ENCODE measurements at places on chromosomes 2 and 18. TPM values are rescaled to one million over a fixed set of nuclear protein-coding genes. Genes with fewer than 3 reads are reported as not detected.

The G6PC2 gene
- not detected for total RNA-seq

The CD207 gene
- not detected for total RNA-seq

The CENPA gene
- not detected for total RNA-seq

The STRADB gene
- 81.4 TPM for total RNA-seq

The PNO1 gene
- 7.4 TPM for total RNA-seq

The SH3BP4 gene
- 8.3 TPM for total RNA-seq

The MAL gene
- total RNA-seq, result 3.9 TPM

The GNAL gene
- total RNA-seq, result 5.1 TPM

The ALLC gene
- total RNA-seq, result not detected

GRCh38 chr2:119267604-119268003, 44.0 kb downstream of the STEAP3 start:
- no peak for DNase-seq

DNA sequence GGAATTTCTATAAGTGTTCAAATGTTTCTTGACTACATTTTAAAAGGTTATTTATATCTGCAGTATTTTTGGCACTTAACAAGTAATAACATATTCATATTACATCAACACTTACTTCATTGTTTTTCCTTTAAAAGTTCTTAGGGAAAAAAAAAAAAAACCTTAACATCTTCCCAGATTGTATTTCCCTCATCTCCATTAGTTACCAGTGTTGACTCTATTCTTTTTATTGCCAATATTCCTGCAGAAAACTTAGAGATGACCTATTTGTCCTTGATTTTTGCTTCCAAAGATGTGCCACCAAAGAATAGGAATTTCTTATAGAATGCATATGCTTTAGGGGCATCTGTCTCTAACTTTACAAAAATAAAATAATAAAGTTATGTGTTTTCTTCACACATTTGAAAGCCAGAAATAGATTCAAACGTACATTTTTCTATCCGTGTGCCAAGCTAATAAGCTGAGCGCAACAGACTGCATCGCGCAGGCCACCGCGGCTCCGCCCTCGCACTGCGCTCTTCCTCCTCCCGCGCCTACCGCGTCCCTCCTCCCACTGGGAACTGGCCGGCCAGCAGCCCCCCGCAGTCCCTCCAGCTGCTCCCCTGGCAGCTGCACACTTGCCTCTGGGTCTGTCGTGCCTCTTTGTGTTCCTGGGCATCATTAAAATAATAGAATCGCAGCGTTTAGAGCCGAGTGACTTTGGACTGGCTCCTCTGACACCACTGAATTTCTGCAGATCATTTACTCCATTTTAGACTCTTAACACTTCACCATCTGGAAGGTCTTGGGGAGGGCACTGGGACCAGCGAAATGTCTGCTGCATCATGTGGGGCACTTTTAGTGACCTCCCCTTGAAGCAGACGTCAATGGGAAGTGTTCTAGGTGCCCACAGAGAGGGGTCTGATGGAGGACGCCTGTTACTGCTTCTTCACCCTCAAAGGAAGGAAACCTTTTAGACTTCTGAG, 21.2 kb upstream of the NAB1 start:
- DNase-seq, result peak; percentile 69

DNA sequence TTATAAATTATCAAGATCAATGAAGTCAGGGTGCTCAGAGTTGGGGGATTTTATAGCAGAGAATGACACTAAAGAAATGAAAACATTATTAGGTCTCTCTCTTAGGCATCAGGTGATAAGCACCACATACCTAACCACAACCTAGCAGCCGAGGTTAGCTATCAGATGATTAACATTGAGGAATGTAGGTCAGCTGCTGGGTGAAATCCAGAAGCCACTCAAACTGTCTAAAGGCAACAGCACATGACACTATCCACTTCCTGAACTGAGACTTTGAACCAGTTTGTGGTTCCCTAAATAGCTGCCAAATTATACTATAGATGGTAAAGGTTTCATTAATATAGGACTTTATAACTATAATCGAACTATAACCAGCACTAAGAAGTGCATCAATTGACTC, 4.7 kb downstream of the EPG5 start:
- DNase-seq, result no peak

GRCh38 chr2:47083886-47084687, 71.0 kb downstream of the STPG4 start:
- DNase-seq, result peak; percentile 66

DNA sequence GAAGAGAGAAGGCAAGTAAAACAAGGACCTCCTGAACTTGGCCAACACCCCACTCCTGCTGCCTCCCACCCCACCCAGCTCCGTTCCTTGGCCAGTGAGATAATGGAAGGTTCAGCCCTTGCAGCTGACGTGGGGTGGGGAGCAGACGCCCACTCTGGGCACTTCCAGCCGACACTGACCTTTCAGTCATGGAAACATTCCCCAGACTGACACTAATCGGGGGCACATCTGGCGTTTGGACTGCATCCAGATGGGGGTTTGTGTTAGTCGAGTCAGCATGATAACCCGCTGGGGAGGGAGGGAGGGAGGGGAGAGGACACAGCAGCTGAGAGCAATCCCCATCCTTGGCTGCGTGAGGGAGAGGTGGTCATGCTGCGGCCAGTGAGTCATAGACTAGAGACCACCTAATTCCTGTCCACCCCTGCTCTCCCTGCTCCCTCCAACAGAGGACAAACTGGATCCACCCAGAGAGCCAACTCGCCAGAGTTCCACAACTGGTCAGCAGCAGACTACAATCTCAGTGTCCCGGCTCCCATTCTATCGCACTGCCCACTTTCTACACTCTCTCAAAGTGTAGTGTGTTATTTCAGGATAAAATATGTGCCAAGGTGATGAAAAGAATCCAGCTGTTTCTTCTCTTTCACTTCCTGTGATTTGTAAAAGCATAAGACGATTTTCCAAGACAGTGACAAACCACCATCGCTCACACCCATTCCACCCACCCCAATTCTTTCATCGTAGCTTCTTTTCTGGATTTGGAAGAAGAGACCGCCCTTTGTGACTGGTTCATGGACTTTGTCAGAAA, 115.4 kb upstream of the PKDCC start:
- peak; percentile 88 for DNase-seq

DNA sequence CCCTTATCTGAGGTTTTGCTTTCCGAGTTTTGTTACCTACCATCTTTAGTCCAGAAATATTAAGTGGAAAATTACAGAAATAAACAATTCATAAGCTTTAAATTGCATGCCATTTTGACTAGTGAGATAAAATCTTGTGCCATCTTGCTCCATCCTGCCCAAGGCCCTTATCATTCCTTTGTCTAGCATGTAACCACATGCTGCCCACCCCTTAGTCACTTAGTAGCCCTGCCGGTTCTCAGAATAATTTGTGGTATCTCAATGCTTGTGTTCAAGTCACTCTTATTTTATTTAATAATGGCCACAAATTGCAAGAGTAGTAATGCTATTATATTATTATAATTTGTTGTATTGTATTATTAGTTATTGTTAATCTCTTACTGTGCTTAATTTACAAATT, 36.8 kb upstream of the VPS54 start:
- DNase-seq, result no peak

DNA sequence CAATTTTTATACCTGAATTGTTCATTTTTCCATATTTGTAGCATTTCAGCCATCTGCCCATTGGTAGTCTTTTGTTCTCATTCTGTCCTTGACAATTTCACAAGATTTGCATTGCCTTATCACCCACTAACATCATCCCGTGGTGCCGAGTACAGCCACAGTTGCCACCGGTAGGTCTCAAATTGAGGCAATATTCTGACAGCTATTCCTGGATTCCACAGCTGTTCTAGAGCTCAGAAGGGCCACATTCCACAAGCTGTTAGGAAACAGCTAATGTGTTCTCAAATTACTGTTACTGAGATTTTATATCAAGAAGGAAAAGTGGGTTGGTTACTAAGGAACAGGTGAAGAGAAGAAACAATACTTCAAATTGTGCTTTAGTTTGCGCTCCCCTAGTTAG, 178.8 kb downstream of the RPRM start:
- no peak for DNase-seq

DNA sequence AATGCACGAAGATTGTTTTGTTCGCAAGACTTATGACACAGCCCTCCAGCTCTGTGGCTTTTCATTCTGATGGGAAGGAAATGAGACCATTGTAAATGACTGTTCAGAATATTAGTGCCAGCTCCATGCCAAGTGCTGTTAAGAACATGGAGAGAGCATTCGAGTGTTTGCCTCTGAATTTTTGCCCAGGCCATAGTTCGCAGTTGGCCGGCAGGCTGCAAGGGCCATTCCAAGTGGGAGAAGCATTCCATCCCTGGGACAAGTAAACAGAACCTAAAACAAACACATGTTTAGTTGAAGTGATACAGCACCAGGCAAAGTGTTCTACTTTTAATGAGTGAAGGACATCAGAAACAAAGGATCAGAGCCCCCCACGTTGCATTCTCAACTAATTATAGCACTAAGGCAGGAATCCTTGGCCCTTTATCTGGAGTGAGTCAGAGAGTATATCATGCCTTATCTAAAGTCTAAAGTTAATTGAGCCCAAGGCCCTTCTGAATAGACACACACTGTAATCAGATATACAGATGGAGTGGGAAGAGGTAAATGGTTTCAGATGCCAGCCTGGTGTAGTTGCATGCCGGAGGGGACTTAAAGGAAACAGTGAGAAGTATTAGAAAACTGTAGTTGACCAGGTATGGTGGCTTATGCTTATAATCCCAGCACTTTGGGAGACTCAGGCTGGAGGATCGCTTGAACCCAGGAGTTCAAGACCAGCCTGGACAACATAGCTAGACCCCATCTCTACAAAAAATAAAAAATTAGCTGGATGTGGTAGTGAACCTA, 53.3 kb downstream of the NEDD4L start:
- no peak for DNase-seq

DNA sequence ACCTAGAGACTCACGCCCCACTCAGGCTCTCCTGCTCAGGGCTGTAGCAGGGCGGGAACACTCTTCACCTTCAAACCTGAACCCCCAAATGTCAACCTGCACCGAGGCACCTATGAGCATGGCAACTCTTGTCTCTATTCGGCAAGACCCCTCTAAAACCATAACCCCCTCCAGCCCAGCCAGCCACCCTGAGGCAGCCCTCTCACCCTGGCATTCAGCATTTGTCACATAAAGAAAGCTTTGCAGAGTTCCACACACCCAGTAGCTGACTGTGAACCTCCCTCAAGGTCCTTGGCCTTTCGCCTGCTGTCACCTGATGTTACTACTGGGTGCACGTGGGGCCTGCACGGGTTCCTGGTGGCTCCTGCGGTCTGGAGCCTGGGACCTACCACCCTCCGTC, 97.2 kb upstream of the ALKAL2 start:
- no peak for DNase-seq

- DNase-seq, result no peak
Observed at GRCh38 chr2:7237466-7237865, 320.3 kb downstream of the RNF144A start.

GRCh38 chr2:85428343-85428881, 9.9 kb downstream of the SH2D6 start:
- DNase-seq, result no peak

GRCh38 chr2:197893403-197894177, 89.2 kb downstream of the PLCL1 start:
- DNase-seq, result peak; percentile 60

DNA sequence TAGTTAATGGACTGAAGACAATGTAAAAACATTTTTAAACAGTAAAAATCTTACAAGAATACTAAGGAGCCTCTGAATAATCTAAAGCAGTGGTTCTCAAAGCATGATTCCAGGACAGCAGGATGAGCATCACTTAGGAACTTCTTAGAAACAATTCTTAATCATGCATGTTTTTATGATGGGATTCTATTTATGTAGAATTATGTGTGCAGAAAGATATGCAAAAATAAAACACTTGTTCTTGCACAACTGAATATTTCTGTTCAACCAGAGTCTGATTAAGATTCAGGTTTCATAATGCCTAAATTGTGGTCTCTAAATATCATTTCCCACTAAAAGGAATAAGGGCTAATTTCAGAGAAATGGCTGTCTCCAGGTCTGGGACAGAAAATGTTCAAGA, 69.2 kb upstream of the MTIF2 start:
- no peak for DNase-seq

- DNase-seq, result peak; percentile 18
Observed at GRCh38 chr2:28346587-28346986, 46.1 kb upstream of the FOSL2 start.

- no peak for DNase-seq
Observed at GRCh38 chr18:54247511-54248175, 21.7 kb upstream of the POLI start.

- no peak for DNase-seq
Observed at GRCh38 chr18:48328473-48329210, 80.5 kb downstream of the ZBTB7C start.

DNA sequence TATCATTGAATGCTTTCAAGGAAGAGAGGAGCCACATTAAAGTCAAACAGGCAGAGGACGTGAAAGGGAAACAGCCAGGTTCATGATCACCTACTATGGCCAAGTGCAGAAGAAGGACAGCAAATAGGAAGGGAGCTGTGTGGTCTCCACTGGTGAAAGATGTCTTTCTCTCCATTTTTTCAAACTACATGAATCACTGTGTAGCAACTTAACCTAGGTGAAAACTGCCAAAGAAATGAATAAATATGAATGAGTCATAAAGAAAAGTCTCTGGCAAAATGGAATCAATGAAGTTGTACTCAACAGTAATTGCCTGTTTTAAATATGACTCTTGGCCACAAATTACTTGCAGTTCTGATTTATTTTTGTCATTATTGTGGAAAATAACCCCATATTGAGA, 452.6 kb upstream of the PKDCC start:
- no peak for DNase-seq

DNA sequence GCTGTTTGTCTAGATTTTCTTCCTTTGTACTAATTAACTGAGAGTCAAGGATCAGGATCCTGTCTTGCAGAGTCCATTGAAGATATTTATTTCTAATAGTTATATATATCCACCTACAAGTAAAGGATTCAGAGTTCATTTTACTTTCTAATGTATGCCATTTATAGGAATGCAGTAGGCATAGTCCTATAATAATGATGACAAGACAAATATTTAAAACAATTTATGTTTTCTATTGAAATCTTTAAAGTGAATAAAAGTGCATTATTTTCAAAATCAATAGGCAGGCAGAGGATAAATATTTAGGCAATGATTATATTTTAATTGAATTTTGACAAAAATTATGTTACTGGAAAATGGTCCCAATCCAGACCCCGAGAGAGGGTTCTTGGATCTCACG, 1430.8 kb upstream of the NXPH2 start:
- DNase-seq, result no peak

GRCh38 chr2:64730551-64731262, 77.0 kb upstream of the SERTAD2 start:
- peak; percentile 46 for DNase-seq

- no peak for DNase-seq
Observed at GRCh38 chr2:125696560-125696959, 959.4 kb upstream of the GYPC start.
